Cortex of kidney (tissue), 1 donor: ENCODE measurements at places on chromosomes 1 and 21.

DNA sequence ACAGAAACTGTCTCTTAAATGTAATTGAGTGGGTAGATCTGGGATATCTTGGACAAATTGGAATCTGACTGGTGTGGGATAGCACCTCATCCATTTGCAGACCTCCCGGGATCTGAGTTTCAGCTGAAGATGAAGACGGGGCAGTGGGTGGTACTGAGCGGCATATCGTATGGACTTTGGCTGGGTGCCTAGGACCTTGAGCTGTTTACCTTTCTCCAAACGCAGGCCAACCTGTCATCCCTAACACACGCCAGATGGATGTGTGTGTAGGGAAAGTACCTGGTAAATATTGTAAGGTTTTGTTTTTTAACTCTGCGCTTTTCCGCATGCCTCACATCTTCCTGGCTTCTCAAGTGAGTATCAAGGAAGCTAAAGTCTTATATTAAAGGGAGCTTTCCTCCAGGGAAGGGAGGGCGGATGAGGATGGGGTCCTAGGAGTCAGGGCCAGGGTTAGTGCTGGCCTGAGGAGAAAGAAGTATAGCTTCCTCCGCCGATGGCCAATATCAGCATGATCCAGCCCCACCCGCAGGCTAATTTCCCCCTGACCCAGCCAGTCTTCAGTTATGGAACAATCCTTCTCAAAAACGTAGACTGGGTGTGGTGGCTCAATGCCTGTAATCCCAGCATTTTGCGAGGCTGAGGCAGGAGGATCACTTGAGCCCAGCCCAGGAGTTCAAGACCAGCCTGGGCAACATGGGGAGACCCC, 26.2 kb downstream of the ATP8B2 start:
- DNase-seq, result no peak

DNA sequence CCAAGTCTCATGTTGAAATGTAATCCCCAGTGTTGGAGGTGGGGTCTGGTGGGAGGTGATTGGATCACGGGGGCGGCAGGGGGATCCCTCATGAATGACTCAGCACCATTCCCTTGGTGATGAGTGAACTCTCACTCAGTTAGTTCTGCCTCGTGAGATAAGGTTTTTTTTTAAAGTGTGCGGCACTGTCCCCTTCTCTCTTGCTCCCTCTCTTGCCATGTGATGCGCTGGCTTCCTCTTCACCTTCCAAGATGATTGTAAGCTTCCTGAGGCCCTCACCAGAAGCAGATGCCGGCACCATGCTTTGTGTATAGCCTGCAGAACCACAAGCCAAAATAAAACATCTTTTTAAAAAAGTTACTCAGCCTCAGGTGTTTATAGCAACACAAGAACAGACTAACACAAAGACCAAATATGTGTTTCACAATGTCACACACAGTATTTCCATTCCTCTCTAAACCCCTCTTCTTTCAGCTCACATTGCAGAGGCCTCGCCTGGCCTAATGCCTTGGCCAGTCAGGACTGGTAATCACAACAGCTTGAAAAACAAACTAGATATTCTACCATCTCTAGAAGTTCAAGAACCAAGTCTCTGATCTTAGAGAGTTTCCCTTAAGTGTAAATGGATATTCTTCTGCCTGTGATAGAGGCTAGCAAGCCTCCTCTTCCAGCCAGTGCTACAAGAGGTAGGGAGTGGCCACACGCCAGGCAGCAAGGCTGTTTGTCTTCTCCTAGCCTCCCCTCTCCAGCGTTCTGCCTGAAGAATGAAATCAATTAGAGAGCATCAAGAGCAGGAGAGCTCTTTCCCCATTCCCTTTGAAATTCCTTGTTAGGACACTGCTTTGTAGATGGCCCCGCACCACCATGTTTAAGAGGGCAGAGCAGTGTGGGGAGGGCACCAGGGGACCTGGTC, 19.6 kb upstream of the RAP1A start:
- no peak for DNase-seq

DNA sequence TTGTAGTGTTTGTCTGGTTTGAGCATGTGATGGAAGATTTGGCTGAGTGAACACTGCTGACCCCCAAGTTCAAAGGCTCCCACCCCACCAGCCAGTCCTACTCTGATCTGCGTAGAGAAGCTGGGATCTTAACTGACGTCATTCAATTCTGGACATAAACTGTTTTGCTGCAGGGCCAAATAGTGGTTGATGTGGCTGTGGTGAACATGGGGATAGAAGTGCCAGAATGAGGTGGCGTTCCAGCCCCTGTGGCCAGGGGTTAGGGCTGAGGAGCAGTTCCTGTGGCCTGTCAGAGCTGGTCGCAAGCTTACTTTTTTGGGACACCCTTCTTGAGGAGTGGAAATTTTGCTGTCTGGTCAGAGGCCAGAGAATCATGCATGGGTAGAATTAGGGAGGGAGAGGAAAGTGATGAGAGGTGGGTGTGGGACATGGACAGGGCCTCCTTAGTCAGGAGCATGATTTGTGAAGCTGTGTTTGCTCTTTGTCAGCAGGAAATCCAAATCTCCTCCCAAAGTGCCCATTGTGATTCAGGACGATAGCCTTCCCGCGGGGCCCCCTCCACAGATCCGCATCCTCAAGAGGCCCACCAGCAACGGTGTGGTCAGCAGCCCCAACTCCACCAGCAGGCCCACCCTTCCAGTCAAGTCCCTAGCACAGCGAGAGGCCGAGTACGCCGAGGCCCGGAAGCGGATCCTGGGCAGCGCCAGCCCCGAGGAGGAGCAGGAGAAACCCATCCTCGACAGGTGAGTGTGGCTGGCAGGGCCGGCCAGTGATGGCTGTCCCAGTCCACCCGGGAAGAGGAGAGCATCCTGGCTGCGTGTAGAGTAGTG, 25.9 kb downstream of the SZRD1 start:
- DNase-seq, result no peak

DNA sequence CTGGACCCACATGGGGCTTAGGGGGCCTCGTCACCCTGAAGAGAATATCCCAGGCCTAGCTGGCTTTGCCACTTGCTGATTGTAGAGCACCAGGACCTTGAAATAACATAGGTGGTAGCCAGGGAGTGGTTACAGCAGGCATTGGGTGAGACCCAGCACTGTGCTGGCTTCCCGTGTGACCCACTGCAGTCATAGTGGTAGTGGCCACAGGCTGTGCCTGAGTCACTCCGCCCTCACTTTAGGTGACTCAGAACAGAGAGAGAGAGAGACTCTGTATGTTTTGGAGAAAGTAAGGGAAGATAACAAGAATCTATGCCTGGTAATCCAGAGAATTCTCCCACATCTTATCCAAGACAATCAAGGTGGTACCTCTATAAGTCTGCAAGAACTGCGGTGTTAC, 98.7 kb upstream of the LHX8 start:
- DNase-seq, result no peak

DNA sequence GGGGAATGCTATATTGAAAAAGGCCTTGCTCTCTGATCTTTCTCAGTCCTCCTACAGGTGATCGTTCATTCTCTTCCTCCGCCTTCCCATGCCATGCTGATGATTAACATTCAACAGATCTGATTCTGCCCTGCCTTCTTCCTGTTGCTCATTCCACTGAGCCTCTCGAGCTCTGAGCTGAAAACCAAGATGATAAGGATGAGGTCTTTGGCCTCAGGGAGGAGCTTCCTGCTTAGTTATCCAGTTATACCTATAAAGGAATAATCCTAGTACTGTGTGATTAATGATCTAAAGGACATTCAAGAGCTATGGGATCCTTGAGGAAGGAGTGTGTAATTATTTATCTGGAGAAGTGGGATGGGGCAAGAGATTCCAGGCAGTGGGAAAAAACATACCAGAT, 25.2 kb upstream of the MAP3K7CL start:
- DNase-seq, result no peak

- DNase-seq, result no peak
These were observed 477.6 kb downstream of the NPHP4 start for GRCh38 chr1:5514527-5515183.

DNA sequence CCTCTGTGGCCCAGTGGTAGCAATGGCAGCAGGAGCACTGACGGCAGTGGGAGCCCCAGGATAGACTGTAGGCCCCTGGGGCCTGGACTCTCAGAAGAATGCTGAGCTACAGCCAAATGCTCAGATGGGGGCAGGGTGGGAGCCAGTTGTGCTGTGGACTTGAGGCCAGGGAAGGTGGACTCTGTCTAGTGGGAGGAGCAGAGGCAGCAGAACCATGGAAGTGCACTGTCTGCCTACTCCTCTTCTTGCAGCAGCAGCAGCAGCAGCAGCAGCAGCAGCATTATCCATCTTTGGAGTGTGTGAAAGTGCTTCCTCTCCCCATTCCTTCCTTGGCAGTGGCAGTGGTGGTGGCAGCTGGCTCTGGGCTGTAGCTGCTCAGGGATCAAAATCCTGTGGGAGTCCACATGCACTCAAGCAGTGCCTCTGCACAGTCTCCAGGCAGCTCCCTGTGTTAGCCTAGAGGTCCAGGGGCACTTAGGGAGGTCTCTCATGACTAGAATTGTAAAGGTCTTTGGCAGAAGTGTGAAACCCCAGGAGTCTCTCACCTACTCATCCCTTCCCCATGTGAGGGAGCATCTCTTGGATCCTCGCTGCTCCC, 917.9 kb upstream of the B3GALT2 start:
- DNase-seq, result no peak

- no peak for DNase-seq
These were observed 15.5 kb upstream of the SFT2D2 start for GRCh38 chr1:168210312-168210711.

DNA sequence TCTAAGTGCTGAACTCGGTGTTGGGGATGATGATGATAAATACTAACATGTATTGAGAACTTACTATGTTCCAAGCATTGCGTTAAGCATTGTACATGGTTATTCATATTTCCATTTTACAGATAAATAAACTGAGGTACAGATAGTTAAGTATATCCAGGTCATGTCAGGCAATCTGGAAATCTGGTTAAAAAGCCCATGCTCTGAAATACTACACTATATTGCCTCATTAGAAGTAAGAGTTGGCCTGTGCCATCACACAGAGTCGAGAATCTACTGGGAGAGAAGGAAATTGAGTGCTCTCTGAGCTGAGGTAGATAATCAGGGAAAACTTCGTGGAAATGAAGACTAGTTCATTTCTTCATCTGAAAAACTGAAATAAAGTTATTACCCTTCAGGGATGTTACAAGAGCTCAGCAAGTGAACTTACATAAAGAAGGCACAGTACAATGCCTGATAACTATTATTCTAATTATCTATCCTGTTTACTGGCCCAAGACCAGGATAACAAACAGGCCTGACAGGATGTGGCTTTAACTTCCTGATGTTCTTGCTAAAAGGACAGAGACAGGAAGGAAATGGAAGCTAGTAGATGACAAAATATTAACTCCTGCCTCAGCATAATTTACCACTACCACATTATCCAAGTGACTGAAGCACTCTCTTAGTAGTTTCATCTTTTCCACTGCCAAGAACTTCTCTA, 85.6 kb downstream of the EPS15 start:
- DNase-seq, result no peak

DNA sequence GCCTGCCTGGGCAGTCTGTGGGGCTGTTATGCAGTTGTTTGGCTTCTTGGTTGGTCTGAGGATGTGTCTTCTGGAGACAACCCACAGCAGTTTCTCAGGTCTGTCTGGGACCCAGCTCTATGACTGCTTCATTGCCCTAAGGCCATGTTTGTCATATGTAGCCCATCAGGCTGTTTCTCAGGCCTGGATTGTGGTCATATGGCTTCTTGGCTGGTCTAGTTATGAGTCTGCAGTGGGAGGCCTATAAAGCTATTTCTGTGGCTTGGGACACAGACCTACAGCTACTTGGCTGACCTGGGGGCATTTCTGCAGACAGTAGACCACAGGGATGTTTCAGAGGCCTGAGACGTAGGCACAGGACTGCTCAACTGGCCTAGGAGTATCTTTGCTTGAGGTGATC, 41.5 kb downstream of the CHIA start:
- DNase-seq, result no peak

GRCh38 chr1:35499652-35500176, 57.5 kb downstream of the KIAA0319L start:
- no peak for DNase-seq

DNA sequence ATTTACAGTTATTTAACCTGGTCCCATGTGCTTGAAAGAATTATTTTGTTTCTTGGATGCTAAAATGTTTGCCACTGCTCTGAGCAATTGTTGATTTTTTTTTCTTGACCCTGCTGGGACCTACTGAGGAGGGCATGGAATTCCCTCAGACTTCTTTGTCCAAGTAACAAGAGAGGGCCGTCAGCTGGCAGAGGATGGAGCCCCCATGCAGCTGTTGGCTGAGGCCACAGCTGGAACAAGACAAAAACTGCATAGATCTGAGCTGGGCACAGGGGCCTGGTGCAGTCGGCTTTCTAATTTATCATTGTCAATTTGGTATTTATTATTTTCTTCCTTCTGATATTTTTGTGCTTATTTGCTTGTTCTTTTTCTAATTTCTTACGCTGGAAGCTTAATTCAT, 39.6 kb upstream of the ABCG1 start:
- DNase-seq, result no peak

DNA sequence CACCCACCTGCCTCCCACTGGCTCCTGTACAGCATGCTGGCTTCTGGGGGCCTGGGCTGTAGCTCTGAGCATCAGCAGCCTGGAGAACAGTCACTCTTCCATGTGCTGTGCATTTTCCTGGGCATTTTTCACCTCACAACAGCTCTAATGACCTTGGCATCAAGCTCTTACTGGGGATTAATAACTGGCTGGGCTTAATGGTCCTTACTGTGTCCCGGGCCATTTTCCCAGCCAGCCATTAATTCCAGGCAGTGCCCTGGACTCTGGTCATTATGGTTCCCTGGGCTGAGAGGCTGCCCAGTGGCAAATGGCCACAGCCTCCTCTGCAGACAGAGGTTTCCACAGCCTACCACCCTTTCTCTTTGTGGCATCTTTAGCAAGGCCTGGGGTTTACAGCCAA, 171.8 kb downstream of the ST6GALNAC5 start:
- DNase-seq, result no peak

- no peak for DNase-seq
These were observed 58.7 kb downstream of the PRDM16 start for GRCh38 chr1:3127738-3128137.

DNA sequence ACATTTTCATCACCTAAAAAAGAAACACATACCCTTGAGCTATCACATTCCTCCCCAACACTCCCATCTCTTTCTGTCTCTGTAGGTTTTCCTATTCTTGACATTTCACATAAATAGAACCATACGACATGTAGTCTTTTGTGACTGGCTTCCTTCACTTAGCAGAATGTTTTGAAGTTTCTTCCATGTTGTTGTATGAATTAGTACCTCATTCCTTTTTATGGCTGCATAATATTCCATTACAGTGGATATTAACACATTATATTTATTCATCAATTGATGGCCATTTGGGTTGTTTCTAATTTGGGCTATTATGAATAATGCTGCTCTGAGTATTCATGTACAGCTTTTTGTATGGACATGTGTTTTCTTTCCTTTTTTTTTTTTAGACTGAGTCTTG, 11.8 kb downstream of the WDTC1 start:
- DNase-seq, result no peak
